Stimulated activated CD8-positive, alpha-beta memory T cell treated with anti-CD3 and anti-CD28 coated beads, Interleukin-7, amount 100 ng/mL, for 24 hours (primary cell): ENCODE measurements at places on chromosomes 7 and 10.

- DNase-seq: no peak
Measured at GRCh38 chr7:42471573-42472174, 234.7 kb upstream of the GLI3 start.

- DNase-seq: no peak
Measured at GRCh38 chr7:27608776-27609495, 53.7 kb downstream of the HIBADH start.

- no peak for DNase-seq
Measured at GRCh38 chr10:93099670-93100069, 26.0 kb downstream of the CYP26A1 start.

DNA sequence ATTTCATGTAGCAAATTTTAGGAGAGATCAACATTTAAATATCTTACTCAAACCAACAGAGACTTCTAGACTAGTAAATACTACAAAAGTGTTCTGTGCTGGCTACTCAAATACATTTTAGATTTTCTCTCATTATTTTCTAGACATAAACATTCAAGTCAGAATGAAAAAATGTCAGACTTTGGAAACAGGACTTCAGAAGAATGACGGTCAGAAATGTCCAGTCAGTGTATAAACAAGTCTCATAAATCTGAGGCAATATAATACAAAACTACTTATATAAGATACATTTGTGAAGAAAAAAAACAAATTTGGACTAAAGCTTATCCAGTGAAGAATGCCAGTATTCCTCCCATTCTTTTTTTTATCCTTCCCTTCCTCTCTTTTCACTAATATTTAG, 25.9 kb downstream of the RNLS start:
- no peak for DNase-seq

- peak; percentile 57 for DNase-seq
Measured at GRCh38 chr10:84267503-84268126, 22.8 kb downstream of the RGR start.

DNA sequence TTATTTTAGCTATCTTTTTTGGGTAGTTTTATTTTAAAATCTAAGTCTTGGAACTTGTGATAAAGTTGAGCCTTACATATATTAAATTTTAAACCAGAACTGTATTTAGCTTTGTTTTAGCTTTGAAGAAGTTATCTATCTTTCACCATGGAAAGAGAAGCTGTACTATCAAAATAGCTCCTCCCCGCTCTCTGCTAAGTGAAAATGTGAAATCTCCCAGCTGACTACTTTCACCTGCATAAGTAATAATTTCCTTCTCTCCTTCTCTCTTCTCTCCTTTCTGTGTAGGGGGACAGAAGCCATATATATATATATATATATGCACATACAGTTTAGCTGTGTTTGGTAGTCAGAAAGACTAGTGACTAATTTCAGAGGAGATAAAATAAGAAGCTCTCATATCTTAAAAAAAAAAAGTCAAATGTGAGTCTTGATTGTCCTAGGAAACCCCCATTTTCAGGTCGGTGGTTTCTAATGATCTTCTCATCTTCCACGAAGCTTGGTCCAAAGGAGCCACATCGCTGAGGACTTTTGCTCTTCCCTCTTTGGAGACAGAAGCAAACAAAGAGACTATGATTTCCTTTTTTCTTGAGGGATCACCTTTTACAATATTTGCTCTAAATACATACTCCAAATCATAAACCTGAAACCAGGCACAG, 30.6 kb upstream of the GDI2 start:
- no peak for DNase-seq

GRCh38 chr10:117140525-117140902, 2.4 kb upstream of the VAX1 start:
- no peak for DNase-seq

GRCh38 chr10:71448146-71448545, 51.4 kb downstream of the CDH23 start:
- DNase-seq: no peak

- DNase-seq: no peak
Measured at GRCh38 chr7:2639695-2640481, 8.1 kb downstream of the TTYH3 start.

GRCh38 chr7:96167424-96167823, 154.5 kb downstream of the SLC25A13 start:
- DNase-seq: no peak

DNA sequence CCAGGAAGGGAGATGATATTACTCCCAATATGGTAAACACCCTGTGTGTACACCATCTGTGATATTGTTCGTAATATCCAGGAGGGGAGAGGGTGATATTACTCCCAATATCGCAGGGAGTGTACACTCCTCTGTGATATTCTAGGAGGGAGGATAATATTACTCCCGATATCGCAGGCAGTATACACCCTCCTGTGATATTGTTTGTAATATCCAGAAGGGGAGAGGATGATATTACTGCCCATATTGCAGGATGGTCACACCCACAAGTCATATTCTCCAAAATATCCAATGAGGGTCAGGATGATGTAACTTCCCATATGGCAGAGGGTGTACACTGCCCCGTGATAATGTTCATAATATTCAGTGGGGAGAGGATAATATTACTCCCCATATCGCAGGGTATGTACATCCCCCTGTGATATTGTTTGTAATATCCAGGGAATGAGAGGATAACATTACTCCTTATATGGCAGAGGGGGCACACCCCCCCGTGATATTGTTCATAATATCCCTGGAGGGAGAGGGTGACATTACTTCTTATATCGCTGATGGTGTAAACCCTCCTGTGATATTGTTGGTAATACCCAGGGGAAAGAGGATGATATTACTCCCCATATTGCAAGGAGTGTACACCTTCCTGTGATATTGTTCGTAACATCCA, 17.1 kb downstream of the AZGP1 start:
- no peak for DNase-seq

- DNase-seq: no peak
Measured at GRCh38 chr10:28054228-28054860, 55.5 kb upstream of the ODAD2 start.

DNA sequence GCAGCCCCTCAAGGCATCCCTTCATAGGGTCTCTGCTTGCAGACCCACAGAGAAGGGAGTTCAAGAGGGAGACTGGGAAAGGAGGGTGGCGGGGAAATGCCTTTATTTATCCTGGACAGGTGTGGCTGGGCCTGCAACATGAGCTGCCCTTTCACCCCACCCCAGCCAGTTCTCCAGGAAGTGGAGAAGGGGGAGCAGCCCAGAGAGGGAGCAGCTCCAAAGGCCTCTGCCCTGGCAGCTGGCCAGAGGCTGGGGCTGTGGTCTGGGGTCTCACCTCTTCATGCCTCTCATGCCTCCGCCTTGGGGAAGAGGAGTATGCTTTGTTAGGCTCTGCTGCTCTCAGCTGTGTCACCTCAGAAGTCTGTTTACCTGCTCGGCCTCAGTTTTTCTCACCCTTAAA, 3.1 kb downstream of the LDB3 start:
- DNase-seq: no peak

- DNase-seq: no peak
Measured at GRCh38 chr10:65798133-65798532, 1127.7 kb upstream of the LRRTM3 start.

- no peak for DNase-seq
Measured at GRCh38 chr10:30365278-30365677, 16.2 kb upstream of the MTPAP start.

DNA sequence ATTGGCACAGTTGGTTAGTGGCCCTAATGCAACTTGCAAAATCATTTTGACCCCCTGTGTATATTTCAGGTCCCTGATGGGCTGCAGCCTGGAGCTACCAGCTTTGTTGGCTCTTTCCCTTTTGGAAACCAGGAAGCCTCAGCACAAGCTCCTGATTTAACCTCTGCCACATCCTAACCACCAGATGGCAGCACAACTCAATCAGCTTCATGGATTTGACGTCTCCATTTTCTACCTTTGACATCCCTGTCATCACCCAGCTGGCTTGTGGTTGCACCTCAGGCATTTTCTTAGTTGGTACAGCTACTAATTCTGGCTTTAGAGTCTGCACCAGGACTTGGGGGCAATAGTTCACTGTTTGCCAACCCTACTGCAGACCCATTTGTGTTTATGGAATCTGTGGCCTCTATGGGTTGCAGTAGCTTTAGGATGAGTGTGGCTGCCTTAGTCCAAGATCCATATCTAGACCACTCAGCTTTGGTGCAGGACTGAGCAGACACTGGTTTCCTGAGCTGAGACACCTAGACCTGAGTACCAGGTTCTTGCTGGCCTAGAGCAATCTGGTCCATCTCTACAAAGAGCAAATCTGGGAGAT, 456.2 kb downstream of the REEP3 start:
- no peak for DNase-seq

- DNase-seq: no peak
Measured at GRCh38 chr7:80660939-80661338, 22.5 kb downstream of the CD36 start.
